ENCODE measurements at places on chromosomes 12 and 14. TPM values are rescaled to one million over a fixed set of nuclear protein-coding genes. Genes with fewer than 3 reads are reported as not detected.

APEX1 gene
- total RNA-seq = 128 TPM

DNA sequence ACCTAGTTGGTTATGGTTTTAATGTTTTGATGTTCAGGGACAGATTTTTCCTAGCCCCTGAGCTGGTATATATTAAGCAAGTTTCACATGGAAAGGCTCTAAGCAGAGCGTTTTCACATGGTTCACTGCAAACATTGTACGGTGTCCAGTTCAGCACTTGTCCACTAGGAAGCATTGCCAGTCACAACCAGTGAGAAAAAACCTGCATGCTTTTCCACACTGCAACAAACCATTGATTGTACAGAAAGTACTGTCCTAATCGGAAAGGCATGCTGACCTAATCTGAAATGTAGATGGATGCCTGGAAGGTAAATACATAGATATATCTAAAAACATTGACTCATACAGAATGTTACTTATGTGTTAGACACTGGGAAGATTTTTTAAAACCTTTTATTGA is 25.0 kb upstream of the NPAS3 start:
- DNase-seq = peak; percentile 51

DNA sequence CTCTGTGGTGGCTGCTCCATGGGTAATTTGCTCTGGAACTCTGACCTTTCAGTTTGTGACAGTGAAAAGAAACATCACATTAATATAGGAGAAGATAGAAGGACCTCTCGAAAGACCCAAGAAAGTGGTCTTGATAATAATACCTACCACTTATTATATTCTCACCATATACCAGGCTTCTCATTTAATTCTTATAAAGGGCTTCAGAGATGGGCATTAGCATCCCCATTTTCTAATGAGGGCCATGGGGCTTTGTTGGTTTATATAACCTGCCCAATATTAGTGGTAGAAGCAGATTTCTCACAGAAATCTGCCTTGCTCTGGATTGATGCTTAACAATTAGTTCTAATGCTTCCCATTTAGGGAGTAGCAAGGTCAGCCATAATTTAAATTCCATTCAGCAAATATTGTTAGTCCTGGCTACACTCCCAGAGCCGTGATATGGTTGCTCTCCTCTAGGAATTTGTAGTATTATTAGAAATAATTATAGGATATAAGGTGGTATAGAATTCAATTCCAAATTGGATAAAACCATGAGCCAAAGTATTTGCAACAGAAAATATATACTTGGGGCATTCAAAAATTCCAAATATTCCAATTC is 7.4 kb upstream of the AMIGO2 start:
- no peak for DNase-seq

FAM90A1 gene
- 0.41 TPM for total RNA-seq

- DNase-seq = no peak
Observed at GRCh38 chr12:5487948-5488625, 56.2 kb downstream of the NTF3 start.

DNA sequence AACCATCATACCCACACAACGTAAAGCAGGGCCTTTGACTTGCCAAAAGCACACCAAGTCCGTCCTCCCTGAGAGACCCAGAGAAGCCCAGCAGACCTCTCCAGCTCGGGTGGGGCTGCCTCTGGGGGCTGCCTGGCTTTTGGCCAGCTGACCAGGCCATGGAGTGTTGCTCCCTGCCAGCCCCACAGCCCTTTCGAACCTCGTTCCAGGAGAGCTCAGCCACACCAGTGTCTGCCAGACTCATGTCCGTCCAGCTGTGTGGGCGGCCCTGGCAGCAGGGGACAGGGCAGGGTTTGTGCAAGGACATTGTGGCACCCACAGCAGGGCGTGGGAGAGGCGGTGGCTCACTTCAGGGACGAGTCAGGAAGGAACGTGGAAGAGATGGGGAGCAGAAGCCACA is 22.6 kb upstream of the IRF2BPL start:
- no peak for DNase-seq

AQP2 gene
- not detected for total RNA-seq

SLC2A3 gene
- total RNA-seq = 10.8 TPM

DNA sequence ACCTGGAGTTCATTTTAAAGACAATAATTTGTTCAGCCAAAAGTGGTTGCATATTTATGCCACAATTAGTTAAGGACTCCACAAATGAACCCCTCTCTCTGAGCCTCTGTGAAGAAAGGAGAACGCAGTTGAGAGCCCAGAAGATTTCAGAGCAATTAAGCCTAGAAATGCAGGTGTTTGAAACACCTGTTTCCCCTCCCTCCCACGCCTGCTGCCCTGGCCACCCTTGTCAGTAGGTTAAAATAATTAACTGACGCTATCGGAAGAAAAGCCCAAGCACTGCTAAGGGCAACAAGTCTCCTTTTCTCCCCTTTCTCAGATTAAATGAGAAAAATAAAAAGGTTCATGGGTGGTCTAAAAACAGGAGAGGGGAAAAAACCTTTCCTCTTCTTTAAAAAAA is 99.2 kb downstream of the PPM1A start:
- no peak for DNase-seq

GRCh38 chr12:2691345-2692071 is 103.3 kb upstream of the FKBP4 start:
- no peak for DNase-seq

VCPKMT gene
- total RNA-seq = 6.7 TPM

- no peak for DNase-seq
Observed at GRCh38 chr14:74263181-74263580, 23.9 kb downstream of the VSX2 start.

ALDH2 gene
- 24.8 TPM for total RNA-seq

DNA sequence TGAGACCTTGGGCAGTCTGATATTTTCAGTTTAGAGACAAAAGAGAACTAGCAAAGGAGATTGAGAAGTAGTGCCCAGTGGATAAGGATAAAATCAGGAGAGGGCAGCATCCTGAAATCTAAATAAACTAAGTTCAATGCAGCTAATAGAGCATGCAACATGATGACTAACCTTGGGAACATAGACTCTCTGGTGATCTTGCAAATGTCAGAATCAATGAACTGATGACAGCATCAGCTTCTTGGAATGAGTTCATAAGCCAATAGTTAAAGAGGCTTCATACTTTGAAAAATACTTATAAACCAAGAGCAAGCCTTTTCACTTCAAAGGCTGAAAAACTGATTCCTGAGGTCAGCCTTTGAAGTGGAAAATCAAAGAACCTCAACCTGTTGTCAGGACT is 8.2 kb downstream of the TAS2R19 start:
- DNase-seq = no peak

GRCh38 chr14:76115010-76115422 is 36.7 kb upstream of the GPATCH2L start:
- no peak for DNase-seq

GRCh38 chr12:15702276-15702675 is 86.9 kb downstream of the EPS8 start:
- DNase-seq = no peak

HCAR3 gene
- total RNA-seq = 0.92 TPM

LACRT gene
- total RNA-seq = not detected

GRCh38 chr12:98939350-98939749 is 294.3 kb downstream of the APAF1 start:
- peak; percentile 11 for DNase-seq

SYCP3 gene
- total RNA-seq = 0.07 TPM

CACNA1C gene
- total RNA-seq = not detected

OTX2 gene
- not detected for total RNA-seq

- no peak for DNase-seq
Observed at GRCh38 chr12:75982169-75982564, 49.4 kb downstream of the PHLDA1 start.

GRCh38 chr12:47068539-47068938 is 10.9 kb upstream of the PCED1B start:
- no peak for DNase-seq

GRCh38 chr12:29709054-29709453 is 74.7 kb downstream of the TMTC1 start:
- no peak for DNase-seq

- DNase-seq = no peak
Observed at GRCh38 chr12:4320497-4320852, 538 bp upstream of the TIGAR start.

PRIMA1 gene
- total RNA-seq = not detected

GRCh38 chr12:95944108-95944704 is 1.1 kb downstream of the AMDHD1 start:
- DNase-seq = no peak

- DNase-seq = peak; percentile 18
Observed at GRCh38 chr14:57657487-57657886, 163.8 kb upstream of the CCDC198 start.

- DNase-seq = no peak
Observed at GRCh38 chr12:64673490-64674169, 63.3 kb downstream of the RASSF3 start.

DHH gene
- total RNA-seq = not detected

GRCh38 chr12:68131867-68132414 is 27.6 kb downstream of the IFNG start:
- DNase-seq = peak; percentile 70

GRCh38 chr12:3332188-3332587 is 158.8 kb upstream of the PRMT8 start:
- peak; percentile 42 for DNase-seq

DNA sequence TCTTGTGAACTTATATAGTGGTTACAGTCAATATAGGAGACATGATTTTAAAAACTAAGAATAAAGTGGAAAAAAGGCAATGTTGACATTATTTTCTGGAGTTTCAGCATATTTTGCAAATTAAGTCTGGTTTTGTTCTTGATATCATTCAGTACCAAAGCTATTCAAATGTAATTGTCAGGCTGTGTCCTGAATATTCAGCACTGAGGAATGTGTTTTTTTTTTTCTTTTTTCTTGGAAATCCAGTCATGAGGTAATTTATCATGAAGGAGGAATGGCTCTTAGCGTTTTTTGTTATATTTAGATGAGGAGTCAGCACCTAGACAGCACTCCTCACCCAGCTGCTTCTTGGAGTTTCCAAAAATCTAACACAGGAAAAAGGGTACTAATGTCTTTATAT is 225.5 kb downstream of the CCDC91 start:
- peak; percentile 63 for DNase-seq

DNA sequence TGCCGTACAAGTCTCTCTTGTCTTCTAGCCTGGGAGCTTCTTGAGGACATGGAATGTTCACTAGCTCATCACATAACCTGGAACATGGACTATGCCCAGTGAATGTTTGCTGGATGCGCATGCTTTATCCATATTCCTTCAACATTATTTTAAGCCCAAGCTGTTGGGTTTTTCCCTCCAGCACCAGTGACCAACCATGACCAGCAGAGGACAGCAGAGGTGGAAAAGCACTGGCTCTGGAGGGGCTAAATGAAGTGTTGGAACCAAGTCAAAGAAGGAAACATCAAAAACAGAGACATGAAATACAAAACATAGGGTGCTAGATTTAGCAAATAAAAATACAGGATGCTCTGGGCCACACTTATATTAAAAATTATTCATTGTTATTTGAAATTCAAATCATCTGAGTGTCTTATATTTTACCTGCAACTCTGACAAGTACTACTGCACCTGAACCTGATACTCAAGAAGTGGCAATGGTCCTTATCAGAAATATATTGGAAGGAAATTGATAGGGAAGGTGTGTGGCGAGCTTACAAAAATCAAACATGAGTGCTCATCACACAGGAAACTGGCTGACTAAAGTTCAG is 23.1 kb upstream of the HELB start:
- no peak for DNase-seq

FGF6 gene
- total RNA-seq = not detected

DNA sequence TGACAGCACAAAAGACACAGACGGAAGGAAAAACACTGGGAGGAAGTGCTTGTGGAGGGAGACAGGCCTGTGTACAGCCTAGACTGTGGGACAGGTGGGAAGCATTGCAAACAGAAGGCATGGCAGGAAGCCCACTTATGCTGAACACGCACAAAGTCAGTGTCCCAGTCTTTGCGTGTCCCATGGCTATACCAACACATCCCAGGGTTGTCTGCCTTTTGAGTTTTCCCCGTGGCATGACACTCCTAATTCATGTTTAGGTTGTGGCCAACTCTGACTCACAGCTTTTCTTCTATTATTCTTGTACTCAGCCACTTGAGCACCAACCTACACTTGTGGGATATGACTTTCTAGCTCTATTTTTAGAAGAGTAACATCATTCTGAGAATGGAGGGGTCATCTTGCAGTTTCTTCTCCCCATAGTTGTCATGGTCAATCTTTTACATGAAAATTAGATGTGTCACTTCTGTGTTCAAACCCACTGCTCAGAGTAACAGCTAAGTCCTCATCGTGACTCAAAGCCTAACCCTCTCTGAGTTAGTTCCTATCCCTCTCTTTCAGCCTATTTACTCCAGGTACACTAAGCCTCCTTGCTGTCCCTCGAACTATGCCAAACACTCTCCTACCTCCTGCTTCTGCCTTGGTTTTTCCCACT is 27.5 kb upstream of the JPH4 start:
- DNase-seq = no peak

DNA sequence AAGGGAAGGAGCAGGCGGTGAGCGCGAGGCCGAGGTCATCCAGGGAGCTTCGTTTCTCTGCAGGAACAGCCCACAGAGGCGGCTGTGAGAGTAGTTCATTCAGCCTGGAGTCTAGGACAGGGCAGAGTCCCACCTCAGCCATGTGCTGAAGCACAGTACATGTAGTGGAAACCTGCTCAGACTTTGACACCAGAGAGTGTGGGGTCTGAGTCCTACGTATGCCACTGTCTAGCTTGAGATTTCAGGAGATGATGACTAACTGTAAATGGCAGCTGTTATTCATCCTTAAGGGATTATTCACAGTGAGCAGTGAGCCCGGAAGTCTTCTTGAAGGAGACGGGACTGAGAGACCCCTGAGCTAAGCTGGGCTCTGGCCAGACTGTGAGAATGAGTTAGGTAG is 938 bp upstream of the SLC6A13 start:
- DNase-seq = peak; percentile 17

DNA sequence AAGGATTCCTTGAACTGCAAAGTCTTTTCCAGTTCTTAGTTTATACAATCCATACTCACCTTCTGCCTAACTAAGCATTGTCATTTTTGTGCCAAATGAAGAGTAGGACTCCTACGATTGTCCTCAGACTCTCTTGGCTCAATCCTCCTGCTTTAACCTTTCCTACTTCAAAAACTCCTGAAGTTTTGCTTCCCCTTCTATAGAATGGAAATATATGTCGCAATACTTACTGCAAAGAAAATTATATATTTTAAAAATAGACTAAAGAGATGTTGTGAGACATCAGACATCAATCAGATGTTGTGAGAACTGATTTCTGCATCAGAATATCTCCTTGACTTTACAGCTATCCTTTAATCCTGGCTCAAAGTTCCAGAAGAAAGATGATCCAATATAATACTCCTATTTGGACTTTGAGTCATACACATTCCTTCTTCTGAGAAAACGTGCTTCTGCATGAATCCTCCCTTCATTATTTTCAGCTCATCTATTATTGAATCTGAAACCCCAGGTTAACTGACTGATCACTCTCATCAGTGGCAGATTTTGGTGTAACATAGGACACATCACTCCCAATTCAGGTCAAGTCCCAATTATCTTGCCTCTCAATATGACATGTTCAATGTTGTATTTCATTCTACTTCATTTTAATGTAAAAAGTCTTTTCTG is 48.8 kb downstream of the A2M start:
- DNase-seq = peak; percentile 30

GRCh38 chr14:98474900-98475299 is 797.1 kb downstream of the BCL11B start:
- no peak for DNase-seq
